Uterine smooth muscle cell (primary cell): ENCODE measurements at places on chromosomes 16 and 17. TPM values are rescaled to one million over a fixed set of nuclear protein-coding genes. Genes with fewer than 3 reads are reported as not detected.

TBC1D3 gene
- not detected in 2 replicates for total RNA-seq

CCDC154 gene
- total RNA-seq, result 0.22 and 0.25 TPM in 2 replicates

KCNJ12 gene
- total RNA-seq, result under 0.01 and 0.37 TPM in 2 replicates

SLC6A2 gene
- not detected in 2 replicates for total RNA-seq

KLHL11 gene
- 34.4 and 35.9 TPM in 2 replicates for total RNA-seq

C17orf100 gene
- total RNA-seq, result 0.44 and 0.75 TPM in 2 replicates

ADGRG3 gene
- not detected in 2 replicates for total RNA-seq

CX3CL1 gene
- total RNA-seq, result under 0.01 TPM in 1 of 2 replicates, not detected in the other

USP22 gene
- 262 and 274 TPM in 2 replicates for total RNA-seq

CORO6 gene
- total RNA-seq, result 4.9 and 12.2 TPM in 2 replicates

ANKS4B gene
- total RNA-seq, result under 0.01 TPM in 1 of 2 replicates, not detected in the other

PCGF2 gene
- total RNA-seq, result 2.2 and 4.0 TPM in 2 replicates

IRX5 gene
- total RNA-seq, result not detected in 2 replicates

LRRC37A2 gene
- total RNA-seq, result 3.5 and 4.0 TPM in 2 replicates

TEKT5 gene
- not detected in 2 replicates for total RNA-seq

SPN gene
- total RNA-seq, result not detected in 2 replicates

SYNGR3 gene
- 1.4 and 6.1 TPM in 2 replicates for total RNA-seq

PRSS22 gene
- total RNA-seq, result 0.12 and 1.5 TPM in 2 replicates

SLC46A1 gene
- total RNA-seq, result 3.1 and 5.5 TPM in 2 replicates

RAB37 gene
- 0.11 TPM in 1 of 2 replicates, not detected in the other for total RNA-seq

SCGB1C2 gene
- total RNA-seq, result not detected in 2 replicates

STX1B gene
- total RNA-seq, result 2.1 and 2.5 TPM in 2 replicates

RECQL5 gene
- total RNA-seq, result 19.1 and 23.4 TPM in 2 replicates

RABEP1 gene
- 77.2 and 90.4 TPM in 2 replicates for total RNA-seq

SPATA33 gene
- total RNA-seq, result 2.9 and 3.2 TPM in 2 replicates

MCRIP2 gene
- 12.2 and 17.4 TPM in 2 replicates for total RNA-seq

FA2H gene
- not detected in 2 replicates for total RNA-seq

ELMO3 gene
- 0.55 and 0.62 TPM in 2 replicates for total RNA-seq

TVP23C gene
- 24.2 and 47.6 TPM in 2 replicates for total RNA-seq

AOC3 gene
- total RNA-seq, result 0.11 and 0.12 TPM in 2 replicates

HCRT gene
- total RNA-seq, result not detected in 2 replicates

AARSD1 gene
- total RNA-seq, result 25.2 and 25.3 TPM in 2 replicates

CIBAR2 gene
- not detected in 2 replicates for total RNA-seq

AARS1 gene
- total RNA-seq, result 326 and 581 TPM in 2 replicates

BICDL2 gene
- under 0.01 and 0.25 TPM in 2 replicates for total RNA-seq

TBX21 gene
- total RNA-seq, result 0.12 and 1.4 TPM in 2 replicates

HERPUD1 gene
- 113 and 367 TPM in 2 replicates for total RNA-seq

CRISPLD2 gene
- total RNA-seq, result 4.5 and 5.4 TPM in 2 replicates

ATP2C2 gene
- 0.12 TPM in 1 of 2 replicates, not detected in the other for total RNA-seq

ABR gene
- total RNA-seq, result 38.8 and 64.9 TPM in 2 replicates

ITGAL gene
- total RNA-seq, result not detected in 2 replicates

SLC47A1 gene
- 0.55 and 1.5 TPM in 2 replicates for total RNA-seq

CCDC40 gene
- total RNA-seq, result 1.7 and 2.0 TPM in 2 replicates
